Glutamatergic neuron (in vitro differentiated cells): ENCODE measurements at places on chromosomes 2 and 18. TPM values are rescaled to one million over a fixed set of nuclear protein-coding genes. Genes with fewer than 3 reads are reported as not detected.

GRCh38 chr2:121818546-121818945 is 63.1 kb downstream of the TSN start:
- no peak overlapping the region for H3K27ac ChIP-seq
- no peak for DNase-seq
- peaks cover 6% of the 10 kb centered on the region for H3K36me3 ChIP-seq
- H3K27me3 ChIP-seq: no peaks in the 10 kb centered on the region
- H3K4me3 ChIP-seq: no peak overlapping the region
- peaks cover 6% of the 10 kb centered on the region for H3K4me1 ChIP-seq

GRCh38 chr2:163717993-163718680 is 17.7 kb downstream of the FIGN start:
- peak overlapping the region; percentile 79 for H3K27ac ChIP-seq
- no peaks in the 10 kb centered on the region for H3K36me3 ChIP-seq
- H3K4me3 ChIP-seq: peak overlapping the region; percentile 19
- H3K27me3 ChIP-seq: no peaks in the 10 kb centered on the region
- peaks cover 40% of the 10 kb centered on the region for H3K4me1 ChIP-seq

DNA sequence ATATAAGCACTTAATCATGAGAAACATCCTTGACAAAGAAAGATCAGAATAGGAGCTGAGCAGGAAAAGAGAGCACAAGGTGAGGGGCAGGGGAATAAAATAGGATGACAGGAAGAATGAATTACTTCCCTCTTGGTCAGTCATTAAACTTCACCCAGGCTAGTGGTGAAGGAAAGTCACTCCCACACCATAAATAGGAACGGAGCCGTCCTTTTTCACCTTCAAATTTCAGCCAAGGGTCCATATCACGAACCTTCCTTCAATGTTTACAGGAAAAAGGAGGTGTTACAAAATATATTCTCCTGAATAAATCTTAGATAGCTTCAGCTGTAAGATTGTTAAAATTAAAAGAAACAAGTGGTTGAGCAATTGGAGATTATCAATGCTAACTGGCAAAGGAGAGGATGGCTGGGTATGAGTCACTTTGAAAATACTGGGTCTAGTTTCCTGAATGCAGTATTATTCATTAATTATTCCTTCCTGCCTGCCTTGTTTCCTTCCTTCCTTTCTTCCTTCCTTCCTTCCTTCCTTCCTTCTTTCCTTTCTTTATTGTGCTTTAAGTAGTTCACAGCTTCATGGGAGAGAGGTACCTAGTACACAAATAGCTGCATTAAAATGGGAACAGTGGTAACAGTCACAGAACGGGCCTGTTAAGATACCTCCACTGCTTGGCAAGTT is 292.3 kb upstream of the ID2 start:
- peaks cover 2% of the 10 kb centered on the region for H3K4me1 ChIP-seq
- H3K4me3 ChIP-seq: no peak overlapping the region
- no peak for DNase-seq
- no peaks in the 10 kb centered on the region for H3K36me3 ChIP-seq

DNA sequence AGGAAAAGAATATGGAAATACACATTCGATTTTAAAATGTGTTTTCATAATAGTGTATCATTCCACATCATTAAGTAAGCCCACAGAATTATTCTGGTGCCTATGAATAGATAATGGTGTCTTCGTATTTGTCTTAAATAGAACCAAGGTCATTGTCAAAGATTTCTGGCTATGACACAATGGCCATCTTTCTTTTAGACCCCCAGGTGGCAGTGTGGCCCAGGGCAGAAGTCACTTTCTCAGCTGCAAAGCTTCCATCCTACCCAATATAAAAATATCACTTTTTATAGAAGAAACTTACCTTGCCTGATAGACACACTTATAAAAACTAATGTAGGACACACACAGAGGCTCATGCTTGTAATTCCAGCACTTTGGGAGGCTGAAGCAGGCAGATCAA is 57.5 kb downstream of the ZRANB3 start:
- H3K4me3 ChIP-seq: no peak overlapping the region
- no peak overlapping the region for H3K27ac ChIP-seq
- H3K36me3 ChIP-seq: no peaks in the 10 kb centered on the region
- H3K4me1 ChIP-seq: no peaks in the 10 kb centered on the region
- H3K27me3 ChIP-seq: no peaks in the 10 kb centered on the region
- peak; percentile 26 for DNase-seq

GRCh38 chr2:109629867-109630266 is 15.7 kb downstream of the SOWAHC start:
- H3K27ac ChIP-seq: no peak overlapping the region
- DNase-seq: no peak
- H3K27me3 ChIP-seq: no peaks in the 10 kb centered on the region
- no peaks in the 10 kb centered on the region for H3K36me3 ChIP-seq

GRCh38 chr18:35042389-35043071 is 1.3 kb downstream of the MAPRE2 start:
- peaks cover 16% of the 10 kb centered on the region for H3K27me3 ChIP-seq
- peaks cover 43% of the 10 kb centered on the region for H3K4me1 ChIP-seq
- H3K36me3 ChIP-seq: no peaks in the 10 kb centered on the region
- H3K4me3 ChIP-seq: peak overlapping the region; percentile 98

DNA sequence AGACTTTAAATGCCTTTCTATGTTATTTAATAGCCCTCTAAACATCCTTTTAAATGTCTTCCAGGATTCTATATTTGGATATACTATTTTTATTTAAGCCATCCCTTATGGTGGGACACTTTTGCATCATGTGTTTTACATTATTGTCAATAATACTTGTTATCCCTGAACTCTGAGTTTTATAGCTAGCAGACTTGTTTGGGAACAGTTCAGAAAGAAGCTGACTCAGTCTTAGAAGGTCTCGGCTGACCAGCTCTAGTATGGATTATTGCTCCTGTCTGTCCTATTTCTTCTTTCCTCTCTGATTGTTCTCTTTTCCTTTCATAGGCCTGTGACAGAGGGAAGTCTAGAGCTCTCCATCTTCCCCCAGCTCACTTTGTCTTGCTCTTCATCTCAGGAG is 77.3 kb upstream of the CXCR4 start:
- H3K27me3 ChIP-seq: peaks cover 3% of the 10 kb centered on the region
- H3K36me3 ChIP-seq: peaks cover 37% of the 10 kb centered on the region
- DNase-seq: no peak

DNA sequence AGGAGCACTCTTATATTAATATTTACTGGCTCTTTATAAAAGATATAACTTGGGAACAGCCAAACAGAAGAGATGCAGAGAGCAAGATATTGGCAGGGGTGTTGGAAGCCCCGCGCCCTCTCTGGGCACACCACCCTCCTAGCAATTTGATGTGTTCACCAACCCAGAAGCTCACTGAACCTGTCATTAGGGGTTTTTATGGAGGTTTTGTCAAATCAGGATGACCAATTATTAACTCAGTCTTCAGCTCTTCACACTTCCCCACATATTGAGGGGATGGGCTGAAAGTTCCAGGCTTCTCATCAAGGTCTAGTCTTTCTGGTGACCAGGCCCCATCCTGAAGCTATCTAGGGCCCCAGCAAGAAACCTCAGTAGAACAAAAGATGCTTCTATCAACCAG is 10.9 kb upstream of the INO80D start:
- no peaks in the 10 kb centered on the region for H3K27me3 ChIP-seq
- H3K36me3 ChIP-seq: no peaks in the 10 kb centered on the region
- no peak overlapping the region for H3K4me3 ChIP-seq
- no peak overlapping the region for H3K27ac ChIP-seq
- peaks cover 16% of the 10 kb centered on the region for H3K4me1 ChIP-seq

- no peak for DNase-seq
- no peak overlapping the region for H3K4me3 ChIP-seq
- peaks cover 3% of the 10 kb centered on the region for H3K27me3 ChIP-seq
- H3K36me3 ChIP-seq: no peaks in the 10 kb centered on the region
- peaks cover 8% of the 10 kb centered on the region for H3K4me1 ChIP-seq
- H3K27ac ChIP-seq: no peak overlapping the region
Observed at GRCh38 chr18:38464024-38464423, 898.4 kb upstream of the CELF4 start.

DNA sequence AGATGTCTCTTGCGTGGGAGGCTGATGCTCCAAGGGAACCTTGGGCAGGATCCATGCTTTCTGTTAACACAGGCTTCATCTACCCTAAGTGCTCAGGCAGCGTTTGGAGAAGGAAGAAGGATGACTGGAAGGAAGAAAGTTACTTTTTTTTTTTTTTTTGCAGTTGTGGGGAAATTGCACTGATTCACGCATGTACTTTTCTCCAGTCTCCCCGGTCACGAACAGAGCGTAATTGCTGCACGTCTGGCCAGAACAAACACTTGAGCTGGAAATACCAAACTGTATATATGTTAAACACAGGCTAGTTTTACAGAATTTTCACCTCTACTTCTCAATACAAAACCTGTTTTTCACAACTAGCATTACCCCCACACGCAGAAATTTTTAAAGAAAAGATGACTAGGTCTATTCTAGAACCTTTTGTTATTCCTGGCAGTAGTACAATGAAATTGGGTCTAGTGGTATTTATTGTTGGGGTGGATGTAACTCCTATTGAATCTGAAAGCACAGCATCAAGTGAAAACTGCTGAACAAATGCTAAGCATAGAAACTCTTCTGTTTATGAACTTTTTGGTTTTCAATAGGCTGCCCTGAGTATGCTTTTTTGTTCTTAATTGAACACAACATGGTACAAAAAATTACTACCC is 9.3 kb upstream of the SCYGR5 start:
- H3K27me3 ChIP-seq: no peaks in the 10 kb centered on the region
- no peak overlapping the region for H3K27ac ChIP-seq
- H3K4me1 ChIP-seq: peaks cover 2% of the 10 kb centered on the region
- no peak for DNase-seq
- H3K4me3 ChIP-seq: no peak overlapping the region

The SP5 gene
- 1.8 TPM for total RNA-seq
